SJSA1 (cell line): ENCODE measurements at places on chromosomes 1 and 21. TPM values are rescaled to one million over a fixed set of nuclear protein-coding genes. Genes with fewer than 3 reads are reported as not detected.
A peak's percentile ranks its signal among the peaks of the same experiment; 100 is the strongest.

The MEGF6 gene
- 2.0 and 2.2 TPM in 2 replicates for total RNA-seq

- no peak for DNase-seq
These were observed 1.4 kb upstream of the RABIF start for GRCh38 chr1:202890392-202890791.

The PDZK1IP1 gene
- not detected in 2 replicates for total RNA-seq

The AKR7A3 gene
- total RNA-seq: 0.21 and 0.53 TPM in 2 replicates

DNA sequence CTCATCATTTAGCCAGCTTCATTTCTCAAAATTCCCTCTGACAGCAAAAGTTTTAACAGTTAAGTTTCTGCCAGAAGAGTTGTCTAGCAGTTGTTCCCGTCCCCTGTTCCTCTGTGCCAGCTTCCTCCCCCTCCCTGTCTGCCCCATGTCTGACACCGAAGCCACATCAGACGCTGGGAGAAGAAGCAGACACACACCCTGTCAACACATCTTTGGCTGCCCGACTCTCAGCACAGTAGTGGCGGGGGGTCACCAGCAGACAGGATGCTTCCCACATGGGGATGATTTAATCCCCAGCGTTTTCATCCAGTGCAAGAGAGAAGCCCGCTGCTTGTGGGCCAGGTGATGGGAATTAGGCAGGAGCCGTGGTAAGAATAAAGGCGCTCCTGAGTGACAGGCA is 379.4 kb upstream of the RUNX1 start:
- DNase-seq: no peak

- DNase-seq: no peak
These were observed 292.8 kb upstream of the VAMP3 start for GRCh38 chr1:7478142-7478790.

GRCh38 chr1:211605603-211606331 is 26.8 kb upstream of the SLC30A1 start:
- no peak for DNase-seq

DNA sequence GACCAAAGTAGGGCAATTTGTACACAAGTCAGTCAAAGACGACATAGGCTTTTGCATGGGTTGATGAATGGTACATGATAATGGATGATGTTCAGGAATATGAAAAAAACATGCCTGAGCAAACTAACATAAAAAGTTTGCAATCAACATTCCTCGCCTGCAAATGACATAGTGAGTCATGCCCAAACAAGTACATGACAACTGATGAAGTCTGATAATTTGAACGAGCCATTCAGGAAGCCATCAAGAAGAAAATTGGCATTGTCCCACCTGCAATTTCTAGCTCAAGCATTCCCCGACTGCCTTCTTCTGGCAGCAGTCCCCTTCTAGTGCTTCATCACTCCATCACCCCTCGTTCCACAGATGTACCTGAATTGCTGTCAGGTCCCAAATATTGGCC is 118.4 kb upstream of the NR5A2 start:
- no peak for DNase-seq

GRCh38 chr1:157203166-157203565 is 65.0 kb upstream of the ETV3 start:
- DNase-seq: no peak

DNA sequence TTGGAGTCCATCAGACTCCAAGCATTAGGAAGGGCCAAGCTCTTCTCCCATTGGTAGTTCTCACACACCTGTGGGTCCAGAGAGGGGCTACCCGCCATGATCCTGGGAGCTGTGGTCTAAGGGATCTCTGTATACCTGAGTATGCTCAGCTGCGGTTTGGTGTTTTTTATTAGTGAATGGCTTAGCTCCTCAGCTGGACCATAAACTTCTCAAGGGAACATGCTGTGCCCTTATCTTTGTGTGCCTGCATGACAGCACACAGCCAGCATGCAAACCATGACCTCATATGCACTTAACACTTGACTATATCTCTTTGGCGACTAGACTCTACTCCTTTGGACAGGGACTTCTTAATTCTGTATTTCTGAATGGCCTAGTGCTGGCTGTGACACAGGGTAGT is 94.5 kb downstream of the CD58 start:
- DNase-seq: no peak

DNA sequence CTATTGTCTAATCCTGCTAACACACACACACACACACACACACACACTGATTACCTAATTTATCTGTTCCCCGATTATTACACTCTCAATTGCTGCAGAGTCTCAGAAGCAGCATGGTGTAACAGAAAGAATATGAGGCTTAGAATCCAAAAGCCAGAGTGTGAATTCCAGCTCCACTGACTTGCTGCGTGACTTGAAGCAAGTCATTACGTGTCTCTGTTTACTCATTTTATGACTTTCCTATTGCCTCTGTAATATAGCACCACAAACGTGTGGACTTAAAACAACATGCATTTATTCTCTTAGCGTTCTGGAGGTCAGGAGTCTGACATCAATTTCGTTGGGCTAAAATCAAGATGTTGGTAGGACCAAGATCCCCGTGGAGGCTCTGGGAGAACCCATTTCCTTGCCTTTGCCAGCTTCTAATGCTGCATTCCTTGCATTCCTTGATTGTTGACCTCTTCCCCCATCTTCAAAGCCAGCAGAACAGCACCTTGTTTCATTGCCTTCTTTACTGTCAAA is 55.9 kb upstream of the ATP5PO start:
- DNase-seq: peak; percentile 61

GRCh38 chr1:64295136-64295535 is 91.7 kb downstream of the UBE2U start:
- DNase-seq: no peak

DNA sequence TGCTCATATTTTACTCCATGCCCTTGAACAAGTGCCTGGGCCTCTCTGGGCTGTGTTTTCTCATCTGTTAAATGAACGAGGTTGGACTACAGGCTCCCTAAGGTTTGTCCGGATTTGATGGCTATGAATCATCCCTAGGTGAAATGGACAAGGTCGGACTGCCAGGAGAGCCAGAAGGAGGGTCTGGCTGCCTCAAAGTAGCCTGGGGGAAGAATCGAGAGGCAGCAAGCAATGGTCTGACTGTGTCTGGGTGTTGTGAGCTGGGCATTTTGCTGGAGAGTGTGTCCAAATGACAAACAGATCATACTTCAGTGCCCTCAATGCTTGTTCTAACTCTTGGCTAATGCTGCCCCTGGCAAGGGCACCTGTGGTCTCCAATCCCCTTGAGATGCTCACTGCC is 730.9 kb downstream of the PTPRU start:
- DNase-seq: peak; percentile 1

DNA sequence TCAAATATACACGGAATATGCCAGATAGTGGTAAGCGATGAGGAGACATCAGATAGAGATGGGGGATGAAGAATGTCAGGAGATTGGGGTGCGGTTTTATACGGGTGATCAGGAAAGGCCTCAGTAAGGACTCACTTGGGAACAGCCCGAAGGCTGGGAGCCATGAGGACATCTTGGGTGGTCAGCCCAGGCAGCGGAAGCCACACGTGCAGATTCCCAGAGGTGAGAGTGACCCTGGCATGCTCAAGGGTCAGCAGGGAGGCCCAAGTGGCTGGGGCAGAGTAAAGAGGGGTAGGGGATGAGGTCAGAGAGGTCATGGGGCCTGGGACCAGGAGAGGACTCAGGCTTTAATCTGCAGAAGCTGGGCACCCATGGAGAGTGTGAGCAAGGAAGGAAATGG is 106.6 kb downstream of the MATN1 start:
- no peak for DNase-seq

DNA sequence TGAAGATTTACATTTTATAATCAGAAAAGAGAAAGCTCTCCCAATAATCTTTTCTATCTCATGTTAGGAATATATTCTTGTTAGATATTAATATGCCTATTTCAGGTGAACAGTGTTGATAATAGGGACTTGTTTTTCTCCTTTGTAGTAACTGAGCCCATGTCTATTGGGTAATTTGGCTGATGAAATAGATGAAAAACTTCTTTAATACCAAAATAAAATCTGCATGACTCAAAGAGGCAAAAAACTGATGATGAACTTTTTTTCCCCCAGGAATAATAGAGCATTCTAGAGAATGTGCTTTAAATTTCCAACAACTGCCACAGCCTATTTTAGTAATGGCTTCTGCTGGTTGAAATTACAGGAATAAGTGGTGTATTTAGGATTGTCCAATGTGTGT is 178.9 kb upstream of the GREM2 start:
- no peak for DNase-seq

The OTUD3 gene
- 6.8 and 10.1 TPM in 2 replicates for total RNA-seq

GRCh38 chr1:6464915-6465314 is 1.1 kb downstream of the TNFRSF25 start:
- no peak for DNase-seq

The ADAMTS1 gene
- 57.6 and 69.7 TPM in 2 replicates for total RNA-seq

- DNase-seq: no peak
These were observed 225.8 kb downstream of the VAV3 start for GRCh38 chr1:107739201-107739600.

DNA sequence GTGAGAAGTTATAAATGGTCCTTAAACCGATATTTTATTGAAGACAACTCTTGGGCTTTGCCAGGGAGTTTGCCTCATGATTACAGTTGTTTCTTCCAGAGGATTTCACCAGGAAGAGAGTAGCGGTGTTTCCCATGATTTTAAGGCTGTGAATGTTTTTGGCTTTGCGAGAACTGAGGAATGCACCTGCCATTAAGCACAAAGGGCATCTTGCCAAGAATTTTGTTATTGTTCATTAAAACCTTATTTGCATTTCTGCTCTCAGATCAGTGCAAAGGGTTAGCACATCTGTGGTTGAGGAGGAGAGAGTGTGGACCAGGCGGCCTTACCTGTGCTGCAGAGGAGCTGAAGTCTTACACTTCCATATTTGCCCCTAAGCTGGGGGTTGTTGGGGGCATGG is 13.8 kb downstream of the CNIH3 start:
- no peak for DNase-seq

DNA sequence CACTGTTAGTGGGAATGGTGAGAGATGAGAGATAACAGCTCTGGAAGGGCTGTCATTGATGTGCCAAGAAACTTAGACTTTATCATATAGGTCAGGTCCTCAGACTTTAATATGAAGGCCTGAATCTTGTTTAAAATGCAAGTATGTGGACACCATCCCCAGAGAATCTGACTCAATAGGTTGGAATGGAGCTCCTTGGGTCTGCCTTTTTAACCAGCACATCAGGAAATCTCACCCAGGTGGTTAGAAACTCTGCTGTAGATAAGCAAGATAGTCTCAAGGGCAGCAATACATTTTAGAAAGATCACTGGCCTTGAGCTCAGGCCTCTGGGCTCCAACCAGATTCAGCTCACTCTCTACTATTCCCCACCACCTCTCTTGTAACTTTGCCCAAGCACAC is 180.4 kb downstream of the SLC44A5 start:
- no peak for DNase-seq

- peak; percentile 57 for DNase-seq
These were observed 8.0 kb downstream of the RGL1 start for GRCh38 chr1:183812686-183813569.

DNA sequence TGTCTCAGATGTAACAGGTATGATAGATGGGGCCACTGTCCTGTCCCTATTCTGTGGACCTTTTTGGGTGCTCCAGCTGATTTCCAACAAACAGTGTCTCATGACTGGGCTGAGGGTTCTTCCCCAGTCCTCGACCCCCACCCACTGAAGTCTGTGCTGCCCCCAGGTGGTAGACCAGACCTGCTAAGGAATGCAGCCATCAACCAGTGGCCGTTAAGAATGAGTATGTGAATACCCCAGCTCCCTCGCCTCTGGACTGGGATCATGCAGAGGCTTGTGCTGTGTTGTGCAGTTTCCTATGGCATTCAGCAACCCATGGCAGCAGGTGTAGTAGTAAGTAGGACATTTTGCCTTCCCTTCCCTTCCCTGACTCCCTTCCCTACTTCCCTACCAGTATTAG is 183.1 kb upstream of the KAZN start:
- no peak for DNase-seq
